Activated CD4-positive, alpha-beta T cell treated with anti-CD3 and anti-CD28 coated beads, Interleukin-2, amount 50 U/mL, for 24 hours (primary cell): ENCODE measurements at places on chromosomes 13 and 19.

DNA sequence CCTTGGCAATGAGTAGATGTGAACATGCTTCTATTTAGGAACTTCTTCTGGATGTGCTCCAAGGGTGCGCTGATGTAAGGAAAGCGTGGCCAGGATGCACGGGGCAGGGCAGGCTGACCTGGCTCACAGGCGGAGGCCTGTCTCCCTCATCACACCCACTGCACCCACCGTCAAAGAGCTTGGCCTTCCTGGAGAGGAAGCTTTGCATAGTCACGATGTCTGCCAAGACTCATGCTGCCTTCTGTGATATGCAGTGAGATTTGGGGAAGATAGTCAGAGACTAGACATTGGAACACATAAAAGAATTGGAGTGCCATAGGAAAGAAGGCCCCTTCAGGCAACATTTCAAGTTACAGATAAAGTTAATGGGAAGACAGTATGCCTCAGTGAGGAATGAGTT lies 82.0 kb downstream of the MYO16 start:
- DNase-seq: no peak

GRCh38 chr13:79541426-79542049 lies 60.6 kb downstream of the NDFIP2 start:
- DNase-seq: no peak

- no peak for DNase-seq
Observed at GRCh38 chr19:44476559-44477408, 23.5 kb downstream of the ZNF180 start.

- DNase-seq: no peak
Observed at GRCh38 chr19:34484328-34484727, 2.8 kb downstream of the WTIP start.

GRCh38 chr13:67299072-67299635 lies 69.0 kb upstream of the PCDH9 start:
- DNase-seq: no peak

DNA sequence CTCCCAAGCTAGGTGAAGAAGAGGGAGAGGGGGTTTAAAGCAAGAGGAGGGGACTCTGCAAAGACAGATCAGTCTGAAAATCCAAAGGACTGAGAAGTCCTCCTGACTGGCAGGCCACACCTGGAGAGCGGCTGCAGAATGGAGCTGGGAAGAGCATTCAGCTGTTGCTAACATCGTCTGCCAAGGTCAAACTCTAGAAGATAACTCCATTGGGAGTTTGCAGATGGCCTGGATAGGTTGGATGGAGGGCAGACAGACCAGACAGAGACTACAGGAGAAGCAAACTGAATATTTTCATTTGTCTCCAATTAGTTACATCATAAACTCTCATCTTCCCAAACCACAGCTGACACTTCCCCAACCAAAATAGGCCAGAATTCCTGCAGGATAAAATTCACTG lies 19.9 kb upstream of the SHISA2 start:
- no peak for DNase-seq
